Caki2 (cell line): ENCODE measurements at places on chromosomes 13 and 19. TPM values are rescaled to one million over a fixed set of nuclear protein-coding genes. Genes with fewer than 3 reads are reported as not detected.

The ADAMTSL5 gene
- not detected in 2 replicates for total RNA-seq

- no peak for DNase-seq
Measured at GRCh38 chr13:111559612-111560403, 239.4 kb downstream of the TEX29 start.

The NLRP5 gene
- total RNA-seq = not detected in 2 replicates

The PROZ gene
- not detected in 2 replicates for total RNA-seq

The DAND5 gene
- not detected in 2 replicates for total RNA-seq

The SIN3B gene
- total RNA-seq = 13.3 and 21.9 TPM in 2 replicates

DNA sequence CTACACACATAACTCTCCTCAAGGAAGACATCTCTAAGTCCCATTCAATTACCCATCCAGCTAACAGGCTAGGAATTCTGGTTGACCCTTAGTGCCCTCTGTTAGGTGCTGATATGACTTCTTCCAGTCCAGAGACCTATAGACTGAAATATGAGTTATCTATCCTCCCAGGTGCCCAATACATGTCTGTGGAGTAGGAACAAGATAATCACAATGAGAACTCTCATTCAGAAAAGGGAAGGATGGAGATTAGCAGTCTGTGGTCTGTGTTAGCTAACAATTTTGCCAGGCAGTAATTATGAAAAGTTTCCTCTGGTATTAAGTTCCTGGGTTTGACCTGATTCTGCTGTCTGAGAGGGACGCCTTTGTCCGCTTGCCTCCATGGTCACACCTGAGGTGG is 44.2 kb upstream of the SLAIN1 start:
- no peak for DNase-seq

The SHISA2 gene
- 127 and 148 TPM in 2 replicates for total RNA-seq

The LMTK3 gene
- total RNA-seq = 4.2 and 10.5 TPM in 2 replicates

- no peak for DNase-seq
Measured at GRCh38 chr19:11338121-11338520, 1.3 kb downstream of the RAB3D start.
